ENCODE measurements at places on chromosomes 12 and 14. TPM values are rescaled to one million over a fixed set of nuclear protein-coding genes. Genes with fewer than 3 reads are reported as not detected.

CCDC38 gene
- total RNA-seq: 0.33 TPM

NEUROD4 gene
- total RNA-seq: not detected

RBP5 gene
- total RNA-seq: not detected

TBC1D30 gene
- total RNA-seq: 1.1 TPM

NUAK1 gene
- total RNA-seq: 1.6 TPM

TEP1 gene
- 38.2 TPM for total RNA-seq

YEATS4 gene
- total RNA-seq: 14.9 TPM

PTGDR gene
- 3.8 TPM for total RNA-seq

HSPA2 gene
- total RNA-seq: 12.5 TPM

KLRG1 gene
- total RNA-seq: 23.2 TPM

RNASE7 gene
- total RNA-seq: not detected

APOF gene
- total RNA-seq: not detected

EMP1 gene
- total RNA-seq: 4.2 TPM

DNA sequence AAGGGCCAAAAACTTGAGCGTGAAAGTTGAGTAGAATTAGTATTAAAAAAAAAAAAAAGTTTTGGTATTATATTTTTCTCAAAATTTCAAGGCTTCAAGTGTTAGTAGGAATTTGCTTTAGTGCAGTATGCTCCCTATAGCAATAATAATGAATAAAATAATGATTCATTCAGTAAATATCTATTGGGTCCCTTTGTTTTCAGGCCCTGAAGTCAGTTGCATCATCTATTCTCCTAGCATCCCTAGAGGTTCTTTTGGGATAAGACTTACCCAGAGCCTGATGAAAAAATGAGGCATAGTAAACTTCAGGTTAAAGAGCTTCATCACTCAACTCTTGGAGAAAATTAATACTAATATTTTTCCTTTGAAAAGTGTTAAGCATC, 1.1 kb downstream of the KMT5A start:
- no peak for DNase-seq

DNA sequence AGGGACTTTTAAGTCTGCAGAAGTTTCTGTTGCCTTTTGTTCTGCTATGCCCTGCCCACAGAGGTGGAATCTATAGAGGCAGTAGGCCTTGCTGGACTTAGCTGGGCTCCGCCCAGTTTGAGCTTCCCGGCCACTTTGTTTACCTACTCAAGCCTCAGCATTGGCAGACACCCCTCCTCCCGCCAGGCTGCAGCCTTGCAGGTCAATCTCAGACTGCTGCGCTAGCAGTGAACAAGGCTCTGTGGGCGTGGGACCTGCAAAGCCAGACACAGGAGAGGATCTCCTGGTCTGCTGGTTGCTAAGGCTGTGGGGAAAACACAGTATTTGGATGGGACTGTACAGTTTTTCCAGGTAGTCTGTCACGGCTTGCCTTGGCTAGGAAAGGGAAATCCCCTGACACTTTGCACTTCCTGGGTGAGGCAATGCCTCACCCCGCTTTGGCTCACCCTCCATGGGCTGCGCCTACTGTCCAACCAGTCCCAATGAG, 43.7 kb downstream of the CCDC59 start:
- no peak for DNase-seq

- DNase-seq: no peak
These were observed 7.3 kb downstream of the PAN2 start for GRCh38 chr12:56326533-56326932.

DNA sequence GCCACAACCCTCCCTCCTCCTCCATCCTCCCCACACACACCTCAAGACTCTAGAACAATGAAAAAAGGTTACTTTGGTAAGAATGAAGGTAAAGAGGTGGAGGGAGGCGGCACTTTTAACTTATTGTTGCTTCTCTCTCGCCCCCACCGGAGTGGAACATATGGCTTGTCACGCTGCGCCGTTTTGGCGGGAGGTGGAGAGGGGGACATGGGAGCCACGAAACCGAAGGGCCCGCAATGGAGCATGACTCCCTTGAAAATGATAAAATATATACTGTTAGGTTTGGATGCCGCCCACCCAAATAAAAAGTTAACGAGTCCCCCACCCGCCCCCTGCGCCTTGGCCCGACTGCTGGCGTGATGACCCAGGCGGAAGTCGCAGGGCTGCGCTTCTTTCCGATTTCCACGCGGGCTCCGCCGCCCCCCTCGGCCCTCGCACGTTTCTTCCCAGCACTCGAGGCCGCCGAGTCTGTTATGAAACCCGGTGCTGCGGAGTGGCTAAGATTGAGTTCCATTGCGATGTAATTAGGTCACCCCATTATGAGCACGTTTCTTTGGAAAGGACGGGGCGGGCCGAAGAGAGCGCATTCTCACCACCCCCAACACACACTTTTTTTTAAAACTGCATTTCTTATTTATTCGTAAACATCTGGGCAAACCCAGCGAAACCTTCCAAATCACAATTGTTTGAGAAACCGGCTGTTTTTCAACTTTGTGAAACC, 1.4 kb upstream of the ZFP36L1 start:
- DNase-seq: peak; percentile 87

DNA sequence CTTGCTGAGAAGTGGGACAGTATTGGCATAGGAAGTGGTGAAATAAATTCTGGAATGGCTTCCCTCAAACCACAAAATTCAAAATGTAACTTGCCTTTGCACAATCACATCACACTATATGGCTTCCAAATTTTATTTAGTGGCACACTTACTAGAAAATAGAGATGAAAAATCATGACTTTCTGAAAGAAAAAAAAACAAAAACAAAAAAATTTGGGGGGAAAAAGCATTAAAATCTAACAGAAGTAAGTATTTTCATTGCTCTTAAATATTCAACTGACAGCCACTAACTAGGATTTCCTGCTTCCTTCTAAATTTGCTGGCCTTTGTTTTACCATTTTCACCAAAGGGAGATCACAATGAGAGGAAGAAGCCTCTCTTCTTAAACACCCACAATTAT, 23.0 kb downstream of the ATF7 start:
- DNase-seq: no peak

- no peak for DNase-seq
These were observed 162.0 kb upstream of the TMCC3 start for GRCh38 chr12:94812345-94812744.

- DNase-seq: no peak
These were observed 77.6 kb upstream of the SLC35F4 start for GRCh38 chr14:57943541-57943940.

DNA sequence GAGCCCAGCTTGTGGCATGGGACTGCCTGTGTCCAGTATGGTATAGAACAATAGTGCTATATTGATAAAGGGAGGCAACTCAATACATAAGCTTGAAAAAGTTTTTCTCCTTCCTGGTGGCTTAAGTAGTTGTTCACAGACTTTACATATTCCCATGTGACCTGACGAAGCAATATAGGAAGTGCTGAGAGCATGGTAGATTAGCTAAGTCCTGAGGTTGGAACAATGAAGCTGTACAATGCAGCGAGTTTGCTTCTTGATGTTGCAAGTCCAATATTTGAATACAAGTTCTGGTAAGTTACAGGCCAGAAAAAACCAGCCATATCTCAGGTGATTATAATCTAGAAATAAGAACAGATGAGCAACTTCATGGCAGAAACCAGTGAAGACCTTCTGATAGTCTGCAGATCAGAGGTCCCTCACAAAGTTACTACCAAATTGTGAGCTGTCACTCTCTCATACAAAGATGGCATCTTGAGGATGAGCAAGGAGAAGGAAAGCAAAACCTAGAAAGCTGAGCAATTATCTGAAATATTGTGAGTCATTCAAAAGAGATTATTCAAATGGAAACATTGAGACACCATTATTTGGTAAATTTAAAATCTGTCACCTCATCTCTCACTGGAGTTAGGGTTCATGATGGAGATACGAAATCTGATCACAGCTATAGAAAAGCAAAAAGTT, 72.9 kb upstream of the BTG1 start:
- DNase-seq: no peak

- DNase-seq: no peak
These were observed 17.2 kb upstream of the ARID4A start for GRCh38 chr14:58280954-58281787.

GRCh38 chr12:48512855-48513254, 12.6 kb upstream of the OR8S1 start:
- DNase-seq: no peak

GRCh38 chr14:39861229-39861600, 429.0 kb upstream of the FBXO33 start:
- DNase-seq: no peak

DNA sequence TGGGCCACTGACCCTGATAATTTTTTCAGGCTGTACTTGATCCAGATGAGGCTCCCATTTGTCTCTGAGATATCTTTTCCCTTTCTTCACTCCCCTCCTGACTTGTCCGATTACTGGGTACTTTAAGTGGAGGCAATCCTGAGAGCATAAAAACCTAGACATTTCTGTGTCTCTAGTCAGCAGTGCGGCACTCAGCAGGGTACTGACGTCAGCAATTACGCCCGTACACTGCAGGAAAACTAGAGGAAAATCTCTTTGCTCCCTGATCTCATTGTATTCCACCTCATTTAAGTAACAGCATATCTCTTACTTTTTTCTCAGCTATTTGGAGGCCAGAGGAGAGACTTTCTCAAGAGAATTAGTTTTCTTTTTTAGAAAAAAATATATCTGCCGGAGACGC, 315.5 kb upstream of the OR4E1 start:
- DNase-seq: no peak

GRCh38 chr14:99148131-99148530, 123.9 kb downstream of the BCL11B start:
- DNase-seq: peak; percentile 59

- DNase-seq: no peak
These were observed 12.6 kb upstream of the DIO3 start for GRCh38 chr14:101548710-101549109.

GRCh38 chr14:64722842-64723447, 18.7 kb downstream of the PLEKHG3 start:
- peak; percentile 60 for DNase-seq

GRCh38 chr14:50985124-50985858, 41.0 kb upstream of the PYGL start:
- DNase-seq: no peak

DNA sequence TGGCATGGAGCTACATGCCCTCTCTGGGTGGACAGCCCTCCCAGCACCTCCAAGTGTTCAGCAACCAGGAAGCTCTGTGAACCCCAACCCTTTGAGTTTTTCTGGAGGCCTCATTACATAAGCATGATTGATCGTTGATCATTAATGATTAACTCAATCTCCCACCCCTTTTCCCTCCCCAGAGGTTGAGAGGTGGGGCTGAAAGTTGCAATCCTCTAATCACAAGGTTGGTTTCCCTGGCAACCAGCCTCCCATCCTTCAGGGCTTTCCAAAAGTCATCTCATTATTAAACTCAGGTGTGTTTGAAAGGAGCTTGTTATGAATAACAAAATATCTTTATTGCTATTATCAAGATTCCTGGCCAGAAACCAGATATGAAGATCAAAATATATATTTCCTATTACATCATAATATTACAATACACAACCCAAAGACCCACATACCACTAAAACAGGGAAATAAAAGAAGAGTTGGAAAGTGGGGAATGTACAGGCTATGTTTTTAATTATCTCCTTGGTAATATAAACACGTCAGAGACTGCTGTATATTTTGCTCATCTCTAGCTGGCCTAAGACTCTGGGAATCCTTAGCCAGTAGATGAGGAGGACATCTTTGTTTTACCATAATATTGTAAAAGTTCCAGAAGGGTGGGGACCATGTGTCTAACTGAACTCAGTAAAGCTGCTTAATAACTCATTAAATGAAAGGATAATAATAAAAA, 73.6 kb downstream of the SSPN start:
- no peak for DNase-seq

DNA sequence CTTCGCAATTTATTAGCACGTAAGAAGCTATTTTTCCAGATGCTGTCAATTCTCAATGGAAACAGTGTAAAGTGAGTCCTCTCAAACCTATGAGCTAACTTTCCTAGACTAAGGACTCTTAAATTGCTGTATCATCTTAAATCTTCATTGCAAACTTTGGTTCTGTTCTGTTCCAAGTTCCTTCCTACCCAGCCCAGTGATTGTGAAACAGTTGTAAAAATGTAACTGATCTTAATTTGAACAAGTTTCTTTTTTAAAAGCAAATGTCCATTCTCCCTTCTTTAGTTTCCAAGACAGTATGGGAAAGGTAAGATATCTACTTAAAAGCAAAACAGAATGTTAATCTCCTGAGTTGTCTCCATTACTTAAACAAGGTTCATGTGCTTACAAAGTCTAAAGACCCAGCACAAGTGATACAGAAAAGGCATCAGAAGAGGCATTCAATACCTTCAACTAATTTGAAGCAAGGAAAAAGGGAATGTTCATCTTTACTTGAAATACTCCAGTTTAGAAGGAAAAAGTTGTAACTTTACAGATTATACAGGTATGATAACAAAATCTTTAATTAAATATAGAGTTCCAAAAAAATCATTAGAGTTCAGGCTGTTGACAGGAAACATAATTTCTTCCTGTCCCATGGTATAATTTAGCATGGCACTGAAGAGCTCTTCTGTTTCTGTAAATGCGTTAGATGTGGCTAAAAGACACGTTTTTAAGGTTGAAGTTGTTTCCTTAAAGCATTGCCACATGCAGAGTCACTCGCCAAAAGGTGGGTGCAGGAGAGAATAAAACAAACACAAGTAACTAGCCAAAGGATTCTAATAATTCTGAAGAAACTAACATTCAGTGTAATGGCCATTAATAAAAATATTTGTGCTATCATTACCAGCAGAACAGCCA, 101.5 kb upstream of the USP15 start:
- no peak for DNase-seq

GRCh38 chr14:24340606-24341005, 815 bp upstream of the RIPK3 start:
- DNase-seq: no peak

- DNase-seq: no peak
These were observed 112.4 kb upstream of the NOS1 start for GRCh38 chr12:117473856-117474255.

- DNase-seq: no peak
These were observed 9.7 kb downstream of the RHOF start for GRCh38 chr12:121783766-121784165.
